ENCODE measurements at places on chromosomes 3 and 15. TPM values are rescaled to one million over a fixed set of nuclear protein-coding genes. Genes with fewer than 3 reads are reported as not detected.

IL17RD gene
- 1.9 TPM for total RNA-seq

- no peak overlapping the region for H3K4me3 ChIP-seq
- H3K4me1 ChIP-seq, result no peaks in the 10 kb centered on the region
- H3K27ac ChIP-seq, result no peak overlapping the region
These were observed 161.3 kb downstream of the FBLN2 start for GRCh38 chr3:13710251-13710650.

RPL22L1 gene
- total RNA-seq, result 43.0 TPM

DNA sequence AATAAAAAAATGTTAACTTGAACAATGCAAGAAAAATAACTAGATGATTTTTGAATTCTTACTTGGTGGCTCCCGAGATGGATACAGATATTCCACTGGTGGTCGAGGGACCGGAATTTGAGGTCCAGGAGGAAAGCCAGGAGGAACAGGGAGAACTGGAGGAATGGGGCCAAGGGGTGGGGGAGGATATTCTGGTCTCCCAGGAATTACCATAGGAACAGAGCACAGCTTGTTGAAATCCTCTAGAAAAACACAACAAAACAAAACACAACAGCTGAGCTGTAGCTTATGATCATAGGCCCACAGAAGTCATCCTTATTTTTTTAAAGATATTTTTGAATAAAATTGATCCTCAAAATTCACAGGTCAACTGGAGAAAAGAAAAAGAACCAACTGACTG is 129.4 kb downstream of the FBN1 start:
- no peaks in the 10 kb centered on the region for H3K36me3 ChIP-seq
- H3K4me1 ChIP-seq, result no peaks in the 10 kb centered on the region
- no peak for DNase-seq
- H3K27me3 ChIP-seq, result no peaks in the 10 kb centered on the region
- no peak overlapping the region for H3K27ac ChIP-seq

CFAP20DC gene
- total RNA-seq, result 0.82 TPM

- H3K4me3 ChIP-seq, result no peak overlapping the region
- DNase-seq, result no peak
- H3K27me3 ChIP-seq, result no peaks in the 10 kb centered on the region
- no peaks in the 10 kb centered on the region for H3K4me1 ChIP-seq
These were observed 9.4 kb downstream of the SLC6A20 start for GRCh38 chr3:45786801-45787495.

CCR5 gene
- total RNA-seq, result 1.1 TPM

ZNF621 gene
- total RNA-seq, result 11.9 TPM
